ENCODE measurements at places on chromosomes 12 and 14.

- peak; percentile 69 for DNase-seq
Observed at GRCh38 chr12:110109037-110109836, 14.9 kb upstream of the IFT81 start.

GRCh38 chr12:76766161-76766560 lies 2.2 kb downstream of the ZDHHC17 start:
- no peak for DNase-seq

- DNase-seq = no peak
Observed at GRCh38 chr14:38808734-38809455, 294.1 kb downstream of the SEC23A start.

DNA sequence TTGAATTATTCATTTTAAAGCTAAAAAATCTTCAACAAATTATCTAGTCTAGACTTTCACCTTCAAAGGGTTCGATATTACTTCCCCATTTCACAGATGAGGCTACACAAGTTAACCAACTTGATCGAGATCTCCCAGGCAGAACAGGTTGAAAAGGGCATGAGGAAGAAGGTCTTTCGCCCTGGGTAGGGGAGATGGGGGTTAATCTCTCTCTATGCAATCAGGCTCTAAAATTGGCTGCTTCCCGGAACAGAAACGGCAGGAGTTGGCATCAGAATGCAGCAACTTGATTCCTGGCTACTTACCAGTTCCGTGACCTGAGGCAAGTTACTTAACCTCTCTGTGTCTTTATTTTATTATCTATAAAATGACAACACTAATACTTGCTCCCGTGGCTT lies 2.4 kb upstream of the CISTR start:
- DNase-seq = no peak

- DNase-seq = peak; percentile 20
Observed at GRCh38 chr14:23537351-23538049, 14.1 kb downstream of the ZFHX2 start.

DNA sequence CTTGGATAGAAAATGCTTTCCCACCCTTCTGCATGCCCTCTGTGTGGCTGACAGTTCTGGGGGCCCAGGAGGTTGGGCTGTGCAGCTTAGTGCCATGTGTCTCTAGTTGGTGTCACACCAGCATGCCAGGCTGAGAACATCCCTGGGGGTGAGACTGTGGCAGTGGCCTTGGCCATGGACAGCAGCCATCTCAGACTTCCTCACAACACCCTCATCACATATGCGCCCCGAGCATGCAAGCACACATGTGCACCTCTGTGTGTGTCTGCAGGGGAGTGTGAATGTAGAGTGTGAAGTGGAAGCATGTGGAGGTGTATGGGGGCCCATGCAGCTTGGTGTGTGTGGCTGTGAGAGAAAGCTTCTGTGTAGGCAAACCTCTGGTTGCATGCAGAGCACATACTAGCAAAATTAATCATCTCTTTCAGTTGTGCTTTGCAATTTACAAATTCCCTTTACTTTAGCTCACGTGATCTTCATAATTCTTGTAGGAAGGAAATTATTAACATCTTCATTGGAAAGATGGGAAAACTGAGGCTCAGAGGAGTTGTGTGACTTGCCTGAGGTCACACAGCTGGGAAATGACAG lies 8.4 kb downstream of the ASIC1 start:
- DNase-seq = no peak

- no peak for DNase-seq
Observed at GRCh38 chr14:50659327-50659974, 8.7 kb downstream of the SAV1 start.

DNA sequence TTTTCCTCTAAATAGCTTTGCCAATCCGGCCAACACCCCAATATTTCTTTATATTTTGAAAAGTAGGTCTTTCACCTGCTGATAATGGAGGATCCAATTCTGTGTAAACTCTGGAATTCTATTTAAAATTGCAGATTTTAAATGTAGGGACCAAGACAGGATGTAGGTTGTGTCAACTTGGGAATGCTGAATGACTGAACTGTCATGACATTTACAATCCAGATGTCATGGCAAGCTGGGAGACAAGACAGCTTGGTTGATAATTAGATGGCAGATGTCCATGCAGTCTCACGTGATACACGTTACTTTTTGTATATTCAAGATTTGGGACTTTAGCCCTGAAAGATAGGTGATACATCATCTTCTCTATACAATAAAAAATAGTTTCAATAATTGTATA lies 477.2 kb downstream of the DIO2 start:
- DNase-seq = no peak

GRCh38 chr14:102078831-102079699 lies 7.8 kb downstream of the HSP90AA1 start:
- DNase-seq = no peak
